NCI-H146 (cell line): ENCODE measurements at places on chromosomes 2 and 18.

- DNase-seq, result no peak
Observed at GRCh38 chr2:24855726-24856125, 62.5 kb downstream of the CENPO start.

- DNase-seq, result no peak
Observed at GRCh38 chr2:162099836-162100235, 25.8 kb upstream of the DPP4 start.

DNA sequence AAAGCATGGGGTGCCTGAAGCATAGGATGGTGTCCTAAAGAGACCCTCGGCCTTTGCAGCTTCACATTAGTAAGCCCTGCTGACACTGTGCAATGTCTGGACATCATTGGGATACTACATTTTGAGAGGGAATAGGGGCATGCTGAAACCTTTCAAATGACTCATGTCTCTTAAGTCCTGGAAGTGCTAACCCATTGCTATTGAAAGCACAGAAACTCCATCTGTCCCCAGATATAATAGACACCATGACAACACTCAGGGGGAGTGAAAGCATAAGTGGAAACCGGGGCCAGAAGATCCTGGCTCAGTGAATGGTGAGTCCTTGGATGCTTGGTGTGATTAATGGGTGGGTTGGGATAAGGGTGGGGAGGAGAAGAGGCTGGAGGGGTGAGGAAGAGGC, 595.5 kb upstream of the ID2 start:
- no peak for DNase-seq

- DNase-seq, result no peak
Observed at GRCh38 chr2:8437228-8437948, 244.5 kb upstream of the ID2 start.

GRCh38 chr18:63444580-63444979, 22.3 kb upstream of the VPS4B start:
- no peak for DNase-seq

DNA sequence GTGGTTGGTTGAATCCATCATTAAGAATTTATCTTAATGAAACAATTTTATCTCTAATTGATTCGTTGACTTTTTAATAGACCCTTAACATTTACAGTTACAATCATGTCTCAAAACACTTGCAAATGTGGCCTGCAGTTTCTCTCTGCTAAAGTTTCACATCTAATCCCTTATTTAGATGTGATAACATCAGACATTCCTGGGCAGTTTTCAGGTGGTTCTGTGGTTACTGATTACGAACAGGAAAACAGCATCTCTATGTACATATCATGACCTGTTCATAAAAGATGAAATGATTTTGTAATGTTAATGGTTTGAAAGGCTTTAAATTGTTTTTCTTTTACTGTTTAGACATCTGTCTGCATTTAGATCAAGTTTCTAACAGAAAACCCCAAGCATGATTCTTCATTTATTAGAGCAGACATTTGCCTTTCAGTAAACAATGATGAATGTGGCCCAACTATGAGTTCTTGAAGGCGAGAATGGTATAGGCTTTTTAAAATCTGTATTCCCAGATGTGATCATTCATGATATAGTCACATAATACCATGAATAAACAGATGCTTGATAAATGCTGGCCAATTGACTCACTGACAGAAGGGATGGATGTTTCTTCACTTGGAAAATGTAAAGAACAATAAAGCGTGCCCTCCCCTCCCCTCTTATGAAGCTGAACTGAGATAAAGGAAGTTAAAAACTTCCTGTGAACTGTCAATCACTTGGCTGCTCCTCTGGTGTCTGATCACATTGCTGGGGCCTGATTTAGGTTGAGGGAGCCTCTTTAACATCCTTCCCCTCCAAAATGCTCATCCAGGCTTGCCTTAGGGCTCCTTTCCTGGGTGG, 3.5 kb downstream of the CAPN14 start:
- DNase-seq, result no peak

GRCh38 chr2:167749016-167749415, 498.4 kb downstream of the STK39 start:
- no peak for DNase-seq

GRCh38 chr2:121809607-121810006, 54.2 kb downstream of the TSN start:
- no peak for DNase-seq

- DNase-seq, result no peak
Observed at GRCh38 chr2:238632181-238633060, 205.7 kb downstream of the ASB1 start.

GRCh38 chr2:86135653-86136052, 29.6 kb downstream of the PTCD3 start:
- no peak for DNase-seq

DNA sequence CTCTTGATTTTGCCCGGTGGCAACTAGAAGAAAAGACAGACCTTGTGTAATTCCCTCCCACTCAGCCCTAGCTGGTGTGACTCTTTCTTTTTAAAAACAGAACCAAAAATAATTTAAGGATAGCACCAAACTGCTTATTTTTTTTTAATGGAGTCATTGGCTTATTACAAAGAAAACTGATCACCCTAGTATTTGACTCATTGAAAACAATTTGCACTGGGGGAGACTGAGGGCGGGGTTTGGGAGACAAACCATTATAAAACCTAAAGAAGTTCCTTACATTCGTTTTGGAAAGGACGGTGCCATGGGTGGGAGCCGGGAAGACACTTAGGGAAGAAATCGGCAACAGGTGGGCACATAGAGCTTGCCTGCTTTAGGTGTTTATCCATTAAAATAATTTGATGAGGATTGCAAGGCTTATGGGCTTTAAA, 2.5 kb downstream of the PAX3 start:
- DNase-seq, result no peak

- no peak for DNase-seq
Observed at GRCh38 chr2:96506016-96506906, 1.1 kb upstream of the NEURL3 start.

DNA sequence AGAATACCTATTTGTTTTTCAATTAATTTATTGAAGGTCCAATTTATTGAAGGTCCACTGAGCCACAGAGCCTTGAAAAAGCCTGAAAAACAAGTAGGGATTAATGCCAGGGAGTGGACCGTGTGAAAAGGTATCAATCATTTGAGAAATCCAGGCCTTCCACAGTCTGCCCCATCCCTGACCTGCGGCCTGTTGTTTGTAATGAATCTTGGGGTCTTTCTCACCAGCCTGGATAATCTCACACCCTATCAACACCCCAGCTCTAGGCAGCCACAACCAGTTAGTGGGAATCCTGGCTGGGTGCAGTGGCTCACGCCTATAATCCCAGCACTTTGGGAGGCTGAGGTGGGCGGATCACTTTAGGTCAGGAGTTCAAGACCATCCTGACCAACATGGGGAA, 47.8 kb downstream of the TNFRSF11A start:
- no peak for DNase-seq

- no peak for DNase-seq
Observed at GRCh38 chr2:230877759-230878598, 13.2 kb downstream of the ITM2C start.

- DNase-seq, result no peak
Observed at GRCh38 chr2:104412384-104412783, 441.5 kb upstream of the POU3F3 start.

- DNase-seq, result no peak
Observed at GRCh38 chr2:17355608-17356329, 162.5 kb downstream of the RAD51AP2 start.

DNA sequence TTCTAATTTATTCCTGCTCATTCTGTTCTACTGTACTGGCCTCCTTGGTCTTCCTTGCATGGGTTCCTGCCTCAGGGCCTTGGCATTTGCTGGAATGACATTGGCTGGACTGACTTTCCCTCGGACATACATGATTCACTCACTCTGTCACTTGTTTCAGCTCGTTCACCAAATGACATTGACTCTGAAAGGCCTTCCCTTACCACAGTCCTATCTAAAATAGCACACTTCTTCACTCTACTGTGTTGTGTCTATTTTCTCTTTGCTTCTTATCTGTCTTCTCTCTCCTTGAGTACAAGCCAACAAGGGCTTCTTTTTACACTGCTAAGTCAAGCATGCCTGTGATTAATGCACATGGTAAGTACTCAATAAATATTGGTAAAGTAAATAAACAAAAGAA, 65.6 kb downstream of the SCG2 start:
- DNase-seq, result no peak

DNA sequence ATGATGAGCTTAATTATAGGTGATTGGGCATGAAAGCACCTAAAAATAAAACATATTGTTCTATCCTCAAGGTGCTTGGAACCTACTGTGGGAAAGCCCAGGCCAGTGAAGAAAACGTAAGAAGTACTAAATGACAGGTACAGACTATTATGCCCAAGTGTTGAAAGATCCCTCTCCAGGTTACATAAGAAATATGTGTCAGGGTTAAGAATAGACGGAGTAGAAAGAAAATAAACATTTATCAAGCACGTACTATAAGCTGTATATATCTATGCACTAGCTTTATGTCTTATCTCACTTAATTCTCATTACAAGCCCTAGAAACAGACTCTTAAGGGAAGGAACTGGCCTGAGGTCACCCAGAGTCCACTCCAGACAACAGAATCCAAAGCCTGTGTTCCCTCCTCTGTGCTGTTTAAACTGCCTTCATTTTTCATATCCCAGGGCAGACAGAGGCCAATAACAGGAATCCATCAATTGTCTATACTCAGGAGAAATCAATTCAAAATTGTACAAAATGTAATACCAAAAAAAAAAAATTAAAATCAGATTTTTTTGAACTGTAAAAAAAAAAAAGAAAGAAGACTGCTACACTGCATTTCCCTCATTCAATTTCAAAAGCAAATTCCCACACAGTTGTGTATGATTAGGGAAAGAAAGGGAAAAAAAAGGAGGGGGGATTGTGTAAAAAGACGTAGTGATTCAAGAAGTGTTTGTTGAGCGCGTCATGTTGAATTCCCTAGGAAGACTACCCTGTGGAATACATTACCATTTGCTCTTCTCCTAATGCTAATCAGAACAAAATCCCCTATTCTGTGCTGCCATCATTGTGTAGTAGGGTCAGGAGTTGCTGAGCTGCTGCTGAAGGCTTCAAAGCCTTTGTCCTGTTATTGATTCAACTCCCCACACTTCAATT, 156.3 kb downstream of the IRS1 start:
- no peak for DNase-seq

DNA sequence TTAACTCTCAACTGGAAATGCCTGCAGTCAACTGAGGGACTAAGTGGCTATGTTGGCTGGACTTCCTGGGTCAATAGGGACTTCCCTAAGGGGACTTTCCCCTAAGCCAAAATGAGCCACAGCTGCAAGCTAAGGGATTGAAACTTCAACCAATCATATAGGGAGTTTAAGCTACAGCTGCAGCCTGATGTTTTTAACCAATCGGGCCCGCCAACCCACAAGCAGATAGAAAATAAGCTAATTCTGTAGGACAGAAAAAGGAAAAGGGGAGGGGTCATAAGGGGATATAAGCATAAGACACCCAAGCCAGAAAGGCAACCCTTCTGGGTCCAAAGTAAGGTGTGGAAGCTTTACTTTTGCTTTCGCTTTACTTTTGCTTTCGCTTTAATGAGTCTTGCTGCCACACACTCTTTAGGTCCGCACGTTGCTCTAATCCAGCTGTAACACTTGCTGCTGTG, 927.5 kb downstream of the ERBB4 start:
- no peak for DNase-seq

GRCh38 chr2:242020196-242021004, 150.9 kb downstream of the RTP5 start:
- peak; percentile 67 for DNase-seq

GRCh38 chr18:62610351-62610700, 87.5 kb downstream of the ZCCHC2 start:
- DNase-seq, result no peak

DNA sequence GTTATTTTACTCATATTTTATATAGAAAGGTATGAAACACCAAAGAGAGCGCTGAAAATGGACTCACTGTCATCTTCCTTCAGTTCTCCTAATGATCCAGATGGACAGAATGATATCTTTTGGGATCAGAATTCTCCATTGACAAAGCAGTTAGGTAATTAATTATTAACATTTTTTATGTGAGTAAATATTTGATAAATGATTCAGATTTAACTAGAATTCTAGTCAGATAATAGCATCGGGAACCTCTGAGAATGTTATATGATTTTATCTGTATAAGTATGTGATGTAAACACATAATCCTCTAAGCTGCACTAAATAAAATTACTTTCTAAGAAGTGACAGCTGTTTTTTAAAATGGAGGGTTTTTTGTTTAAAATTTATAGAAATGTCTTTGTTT, 2.0 kb downstream of the ETAA1 start:
- DNase-seq, result no peak

DNA sequence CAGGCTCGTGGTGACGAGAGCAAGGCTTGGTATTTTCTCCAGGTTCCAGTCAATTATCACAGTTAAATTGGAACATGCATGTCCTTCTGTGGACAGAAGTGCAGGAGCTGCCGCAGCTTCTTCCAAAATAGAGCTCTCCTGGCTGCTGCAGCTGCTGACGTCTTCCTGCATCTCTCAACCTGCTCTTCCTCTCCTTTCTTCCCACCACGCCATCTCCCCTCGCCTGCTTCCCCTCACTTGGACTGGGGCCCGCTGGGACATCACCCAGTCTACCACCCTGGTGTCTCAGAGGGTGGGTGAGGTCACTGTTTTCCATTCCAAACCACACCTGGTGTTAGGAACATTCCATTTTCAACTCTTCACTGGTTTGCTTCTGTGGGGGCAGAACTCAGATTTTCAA, 41.4 kb downstream of the SPP2 start:
- peak; percentile 10 for DNase-seq
